NCI-H774 (cell line): ENCODE measurements at places on chromosomes 7 and 10.

DNA sequence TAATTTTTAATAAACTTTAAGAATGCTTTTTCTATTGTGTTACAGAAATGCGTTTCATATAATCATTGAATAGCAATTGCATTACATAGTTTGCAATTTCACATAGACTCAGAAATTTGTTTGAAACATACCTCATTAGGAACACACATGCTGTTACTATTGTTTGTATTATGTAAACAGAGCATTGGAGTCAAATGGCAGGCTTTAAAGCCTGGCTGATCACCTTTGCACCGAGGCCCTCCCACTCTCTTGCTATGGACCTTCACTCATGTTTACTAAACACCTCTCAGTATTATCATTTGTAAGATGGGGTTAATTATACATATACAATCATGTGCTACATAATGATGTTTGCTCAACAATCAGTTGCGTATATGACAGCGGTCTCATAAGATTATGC lies 203.6 kb upstream of the NPSR1 start:
- DNase-seq, result no peak

- no peak for DNase-seq
Measured at GRCh38 chr7:121163699-121164098, 165.1 kb upstream of the WNT16 start.

GRCh38 chr10:132135053-132135872 lies 51.5 kb upstream of the DPYSL4 start:
- DNase-seq, result no peak

- no peak for DNase-seq
Measured at GRCh38 chr10:42519761-42520460, 118.5 kb downstream of the ZNF33B start.

- DNase-seq, result no peak
Measured at GRCh38 chr10:72637398-72637857, 11.5 kb upstream of the MICU1 start.

- no peak for DNase-seq
Measured at GRCh38 chr7:29328045-29328444, 133.5 kb downstream of the CHN2 start.

GRCh38 chr7:113188396-113188795 lies 70.0 kb upstream of the SMIM30 start:
- DNase-seq, result no peak

DNA sequence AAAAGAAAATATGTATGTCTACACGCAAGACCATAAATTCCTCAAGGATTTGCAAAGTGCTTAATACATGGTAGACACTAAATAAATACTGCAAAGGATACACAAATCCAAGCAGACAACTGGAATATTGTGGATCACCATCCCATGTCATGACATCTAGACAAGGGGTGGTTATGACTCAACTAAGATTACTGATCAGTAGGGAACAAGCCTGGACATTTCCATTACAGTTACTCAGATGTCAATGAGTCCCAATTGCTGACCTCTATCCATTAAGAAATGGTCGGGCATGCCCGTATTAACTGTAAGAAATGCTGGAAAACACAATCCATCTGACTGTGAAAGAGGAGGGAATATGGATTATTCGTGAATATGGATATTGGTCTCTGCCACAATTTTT lies 27.6 kb upstream of the RUFY2 start:
- DNase-seq, result no peak

GRCh38 chr7:19117870-19118608 lies 603 bp upstream of the TWIST1 start:
- no peak for DNase-seq

- DNase-seq, result no peak
Measured at GRCh38 chr10:125158275-125158600, 2.1 kb downstream of the CTBP2 start.

- DNase-seq, result no peak
Measured at GRCh38 chr7:136179851-136180721, 202.9 kb upstream of the MTPN start.

DNA sequence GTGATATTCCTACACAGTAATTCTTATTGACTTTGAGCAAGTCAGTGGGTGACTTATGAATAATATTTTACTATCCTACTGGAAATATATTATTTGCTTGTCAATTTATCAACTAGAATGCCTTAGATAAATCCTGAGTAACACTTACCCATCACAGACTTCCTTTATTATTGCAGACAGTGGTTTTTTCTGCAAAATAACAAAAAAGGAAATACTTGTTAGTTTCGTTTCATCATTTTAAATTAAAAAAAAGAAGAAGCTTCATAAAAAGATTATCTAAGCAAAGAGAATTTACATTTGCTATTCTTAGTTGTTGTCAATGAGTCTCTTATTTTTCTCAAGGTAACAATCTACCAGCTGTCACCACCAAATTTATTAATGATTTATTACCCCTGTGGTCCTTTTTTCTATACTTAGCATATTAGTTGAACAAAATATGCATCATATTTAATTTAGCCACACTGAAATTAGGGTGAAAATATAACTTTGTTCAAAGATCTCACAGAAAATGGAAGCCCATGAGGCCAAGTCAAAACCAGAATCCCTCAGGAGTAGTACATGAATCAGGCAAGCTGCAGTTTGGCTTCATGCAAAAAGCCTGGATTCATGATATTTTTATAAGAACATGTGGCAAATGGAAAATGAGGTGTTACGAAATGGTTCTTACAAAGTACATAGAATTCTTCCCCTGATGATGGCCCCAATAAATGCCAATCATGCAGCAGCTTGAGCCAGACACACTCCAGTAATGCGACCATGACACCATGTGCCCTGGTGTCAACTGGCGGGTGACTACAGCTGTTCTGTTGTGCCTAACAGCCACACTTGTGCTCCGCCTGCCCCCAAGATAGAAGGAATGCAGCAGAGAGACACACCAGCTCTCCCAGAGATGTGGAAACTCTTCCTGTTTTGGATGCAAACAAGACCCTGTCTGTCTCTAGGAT lies 132.6 kb downstream of the ELMO1 start:
- DNase-seq, result no peak

GRCh38 chr10:70115948-70116682 lies 16.5 kb downstream of the AIFM2 start:
- peak; percentile 6 for DNase-seq

DNA sequence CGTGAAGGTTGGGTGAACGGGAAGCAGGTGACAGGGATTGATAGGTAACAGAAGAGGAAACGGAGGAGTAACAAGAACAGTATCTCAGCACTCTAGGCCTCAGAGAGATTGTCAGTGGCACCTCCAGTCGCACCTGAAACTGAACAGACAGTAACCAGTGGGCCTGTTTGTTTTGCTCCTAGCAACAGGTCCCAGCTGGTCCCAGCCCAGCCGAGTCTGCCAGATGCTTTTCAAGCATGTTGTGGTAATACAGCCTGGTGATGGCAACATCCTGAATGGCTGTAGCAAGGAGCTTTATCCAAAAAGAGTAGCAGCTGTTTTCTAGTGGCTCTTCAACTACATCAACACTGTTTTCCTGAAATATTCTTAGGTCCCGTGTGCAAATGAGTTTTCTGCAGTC lies 4.7 kb downstream of the CACNB2 start:
- DNase-seq, result no peak

DNA sequence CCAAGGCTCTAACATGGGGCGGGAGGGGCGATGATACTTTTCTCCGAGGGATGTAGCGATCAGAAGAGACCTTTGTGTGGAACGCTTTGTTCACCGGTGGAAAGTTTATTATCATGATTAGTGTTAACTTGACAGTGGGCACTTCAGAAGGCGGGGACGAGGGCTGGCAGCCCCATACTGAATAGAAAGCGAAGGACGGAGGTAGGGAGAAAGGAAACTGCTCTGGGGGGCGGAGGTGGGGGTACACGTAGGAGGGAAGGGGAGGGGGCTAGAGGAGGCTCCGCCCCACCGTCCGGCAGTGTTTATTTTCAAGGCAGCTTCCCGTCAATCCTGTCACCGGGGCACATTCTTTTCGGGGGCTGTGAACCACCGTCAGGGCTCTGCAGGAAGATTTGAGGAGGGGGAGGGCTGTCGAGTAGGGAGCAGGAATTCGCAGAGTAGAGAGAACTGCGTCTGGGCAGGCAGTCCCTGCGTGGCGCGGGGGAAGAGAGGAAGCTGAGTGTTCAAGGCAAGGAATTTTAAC lies 9.4 kb upstream of the NKX2-3 start:
- DNase-seq, result no peak

- DNase-seq, result no peak
Measured at GRCh38 chr7:41907444-41907843, 204.6 kb upstream of the INHBA start.

DNA sequence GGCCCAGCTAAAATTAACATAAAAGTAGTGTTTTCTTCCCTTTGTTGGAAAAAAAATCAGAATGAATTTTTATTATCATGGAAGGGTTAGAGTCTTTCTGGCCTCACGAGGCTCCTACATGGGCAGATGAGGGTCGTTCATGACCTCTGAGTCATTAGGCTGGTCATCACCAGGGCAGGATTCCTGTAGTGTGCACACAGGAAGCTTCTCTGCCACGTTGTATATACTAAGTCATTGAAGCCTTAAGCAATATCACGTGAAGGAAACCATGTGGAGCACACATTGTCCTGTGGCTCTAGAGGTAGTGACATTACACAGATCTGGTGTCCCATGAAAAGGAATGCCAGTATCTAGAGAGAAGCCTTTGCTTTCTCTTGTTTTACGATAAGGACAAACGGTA lies 84.7 kb upstream of the C1QL3 start:
- DNase-seq, result no peak

DNA sequence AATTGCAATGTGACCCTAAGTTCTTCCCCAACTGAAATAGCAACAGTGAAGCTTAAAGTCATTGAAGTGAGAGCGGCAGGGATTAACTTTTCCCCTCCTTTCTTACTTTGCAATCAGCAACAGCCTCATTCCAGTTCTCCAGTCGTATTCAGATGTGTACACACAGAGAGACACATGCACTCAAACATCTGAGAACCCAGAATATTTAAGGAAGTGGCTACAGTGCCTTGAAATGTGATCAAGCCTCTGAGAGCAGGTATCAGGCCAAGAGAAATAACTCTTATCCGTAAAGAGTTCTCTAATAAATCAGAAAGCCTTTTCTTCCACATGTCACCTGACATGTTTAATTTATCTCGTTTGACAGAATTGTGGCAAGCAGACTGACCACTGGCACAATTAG lies 388.9 kb upstream of the NPVF start:
- DNase-seq, result no peak

GRCh38 chr10:29324220-29324841 lies 35.5 kb downstream of the LYZL1 start:
- no peak for DNase-seq

GRCh38 chr10:131174651-131175540 lies 136.6 kb downstream of the TCERG1L start:
- DNase-seq, result no peak

DNA sequence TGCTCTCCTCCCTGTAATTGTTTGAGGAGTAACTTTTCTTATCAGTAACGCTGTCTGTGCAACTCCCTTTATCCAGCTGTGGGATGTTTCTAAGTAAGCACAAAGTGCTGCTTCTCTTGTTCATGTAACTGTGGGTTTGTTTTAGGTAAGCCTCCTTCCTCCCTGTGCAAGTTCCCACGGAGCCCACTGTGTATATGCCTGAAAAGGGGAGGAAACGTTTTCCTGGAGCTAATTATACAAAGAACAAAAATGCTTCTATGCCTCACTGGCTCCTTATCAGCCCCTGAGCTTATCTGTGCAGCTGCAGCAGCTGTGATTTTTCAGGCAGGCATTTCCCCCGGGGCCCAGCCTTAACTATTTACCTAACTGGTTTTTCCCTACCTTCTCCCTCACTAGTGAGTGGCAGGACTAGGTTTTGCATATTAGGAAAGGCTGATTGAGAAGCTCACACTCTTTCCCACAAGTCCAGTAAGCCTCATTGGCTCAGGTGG lies 593.4 kb upstream of the GHITM start:
- no peak for DNase-seq

DNA sequence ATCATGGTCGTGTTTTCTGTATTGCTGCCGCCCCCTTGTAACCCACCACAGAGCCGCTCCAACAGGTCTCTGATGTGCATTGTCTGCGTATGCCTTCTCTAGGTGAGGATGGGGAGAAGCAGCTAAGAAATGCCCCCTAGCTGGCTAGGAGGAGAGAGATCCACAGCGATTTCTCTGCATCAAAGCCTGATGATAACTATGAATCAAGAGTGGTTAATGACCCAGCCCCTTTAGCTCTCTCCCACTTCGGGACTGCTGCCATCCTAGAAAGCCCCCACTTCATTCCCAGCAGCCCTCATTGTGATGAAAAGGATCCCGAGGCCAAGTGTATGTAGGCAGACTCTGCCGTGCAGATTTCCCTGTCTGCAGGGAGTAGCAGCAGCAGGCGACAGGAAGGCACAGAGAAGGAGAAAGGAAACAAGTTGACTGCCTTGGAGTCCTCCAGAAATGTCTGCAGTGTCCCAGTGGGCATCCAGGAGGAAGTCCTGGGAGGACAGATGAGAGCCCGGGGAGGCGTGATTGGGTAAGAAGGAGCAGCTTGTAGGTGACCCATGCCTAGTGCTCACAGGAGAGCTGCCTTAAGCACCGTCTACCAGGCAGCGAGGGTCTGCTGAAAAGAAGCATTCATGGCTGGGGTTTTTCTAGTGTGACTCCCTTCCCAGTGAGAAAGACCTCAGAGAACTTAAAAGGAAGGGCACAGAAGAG lies 2.9 kb downstream of the PLXNA4 start:
- DNase-seq, result no peak

- no peak for DNase-seq
Measured at GRCh38 chr7:8511855-8512254, 78.4 kb downstream of the NXPH1 start.

- peak; percentile 8 for DNase-seq
Measured at GRCh38 chr7:131861620-131862346, 305.4 kb upstream of the PODXL start.

- DNase-seq, result peak; percentile 48
Measured at GRCh38 chr10:6201516-6201975, 1.2 kb upstream of the PFKFB3 start.

DNA sequence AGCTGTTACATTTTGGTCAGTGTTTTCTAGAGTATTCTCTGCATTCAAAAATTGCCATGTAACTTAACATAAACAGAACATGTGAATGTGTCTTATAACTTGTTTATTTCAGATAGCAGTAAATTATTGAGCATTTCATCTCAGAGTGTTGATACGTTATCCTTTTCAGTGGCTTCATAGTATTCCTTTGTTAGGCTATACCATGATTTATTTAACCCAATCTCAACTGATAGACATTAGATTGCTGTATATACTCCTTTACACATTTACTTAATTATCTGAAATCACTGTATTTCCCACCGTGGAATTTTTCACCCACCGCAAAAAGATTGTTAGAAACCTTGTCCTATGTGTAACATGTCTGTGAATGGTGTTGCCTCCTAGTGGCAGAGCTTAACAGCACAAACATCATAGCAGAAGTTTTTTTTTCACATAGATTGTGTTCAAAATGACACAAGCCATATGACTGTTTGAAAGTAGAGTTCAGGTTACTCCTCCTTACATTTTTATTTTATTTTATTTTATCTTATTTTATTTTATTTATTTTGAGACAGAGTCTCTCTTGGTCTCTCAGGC lies 21.4 kb downstream of the SLF2 start:
- no peak for DNase-seq

DNA sequence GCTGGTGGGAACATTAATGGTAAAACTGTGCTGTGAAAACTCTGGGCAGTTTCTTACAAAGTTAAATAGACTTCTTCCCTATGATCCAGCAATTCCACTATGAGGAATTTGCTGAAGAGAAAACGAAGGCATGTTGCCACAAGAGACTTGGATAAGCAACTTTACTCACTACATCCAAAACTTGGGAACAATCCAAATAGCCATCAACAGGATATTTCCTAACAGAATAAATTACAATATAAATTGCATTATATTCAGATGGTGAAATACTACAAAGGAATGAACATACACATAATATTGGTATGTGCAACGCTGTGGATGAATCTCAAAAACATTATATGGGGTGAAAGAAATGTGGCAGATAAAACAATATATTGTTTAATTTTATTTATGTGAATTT lies 21.4 kb upstream of the MKI67 start:
- DNase-seq, result no peak

- no peak for DNase-seq
Measured at GRCh38 chr7:81692146-81692905, 77.5 kb downstream of the HGF start.
